ENCODE measurements at places on chromosomes 5 and 9.
A peak's percentile ranks its signal among the peaks of the same experiment; 100 is the strongest.

DNA sequence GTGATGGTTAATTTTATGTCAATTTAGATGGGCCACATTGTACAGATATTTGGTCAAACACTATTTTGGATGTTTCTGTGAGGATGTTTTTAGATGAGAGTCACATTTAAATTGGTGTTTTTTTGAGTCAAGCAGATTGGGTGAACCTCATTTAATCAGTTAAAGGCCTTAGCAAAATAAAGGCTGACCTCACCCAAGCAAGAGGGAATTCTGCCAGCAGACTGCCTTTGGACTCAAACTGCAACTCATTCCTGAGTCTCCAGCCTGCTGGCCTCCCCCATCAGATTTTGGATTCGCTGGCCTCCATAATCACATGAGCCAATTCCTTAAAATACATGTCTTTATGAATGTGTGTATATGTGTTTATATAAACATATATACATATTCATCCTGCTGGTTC lies 282.7 kb upstream of the POU5F2 start:
- no peak for DNase-seq

- DNase-seq: no peak
Measured at GRCh38 chr9:91026266-91026665, 224.6 kb downstream of the SYK start.

DNA sequence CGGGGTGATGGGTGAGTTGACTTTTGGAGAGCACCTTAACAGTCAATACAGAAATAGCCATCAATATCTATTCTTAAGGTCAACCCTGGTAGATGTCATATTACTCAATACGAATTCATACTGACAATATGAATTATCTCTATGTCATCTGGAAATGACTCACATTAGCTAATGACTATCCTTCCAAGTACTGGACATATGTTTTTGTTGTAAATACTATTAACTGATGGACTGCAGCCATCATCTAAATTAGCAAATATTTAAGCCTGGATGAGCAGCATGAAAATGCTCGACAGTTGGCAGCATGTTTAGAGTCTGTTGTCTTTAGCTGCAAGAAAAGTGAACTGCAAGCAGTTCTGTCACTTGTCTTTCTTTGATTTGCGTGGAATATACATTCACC lies 19.6 kb upstream of the ISOC1 start:
- DNase-seq: no peak

GRCh38 chr5:14628346-14628745 lies 36.2 kb upstream of the OTULIN start:
- DNase-seq: peak; percentile 56

DNA sequence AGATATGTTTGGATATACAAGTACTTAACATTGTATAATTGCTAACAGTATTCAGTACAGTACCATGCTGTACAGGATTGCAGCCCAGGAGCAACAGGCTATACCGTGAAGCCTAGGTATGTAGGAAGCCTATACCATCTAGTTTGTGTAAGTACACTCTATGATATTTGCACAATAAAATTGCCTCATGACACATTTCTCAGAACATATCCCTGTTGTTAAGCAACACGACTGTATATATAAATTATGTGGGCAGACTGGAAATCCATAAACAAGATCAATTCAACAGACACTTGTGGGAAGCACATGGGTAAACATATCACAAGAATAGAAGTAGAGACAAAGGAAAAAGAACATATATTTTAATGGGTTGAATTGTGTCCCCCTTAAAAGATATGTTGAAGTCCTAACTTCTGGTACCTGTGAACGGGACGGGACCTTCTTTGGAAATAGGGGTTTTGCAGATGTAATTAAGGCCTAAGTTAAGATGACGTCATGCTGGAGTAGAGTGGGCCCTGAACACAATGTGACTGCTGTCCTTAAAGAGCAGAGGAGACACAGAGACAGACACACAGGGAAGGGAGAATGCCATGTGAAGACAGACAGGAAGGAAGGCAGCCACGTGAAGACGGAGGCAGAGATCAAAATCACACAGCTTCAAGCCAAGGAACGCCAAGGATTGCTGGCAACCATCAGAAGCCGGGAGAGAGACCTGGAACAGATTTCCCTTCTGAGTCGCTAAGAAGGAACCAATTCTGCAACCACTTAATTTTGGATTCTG lies 76.3 kb downstream of the SCAI start:
- DNase-seq: no peak

DNA sequence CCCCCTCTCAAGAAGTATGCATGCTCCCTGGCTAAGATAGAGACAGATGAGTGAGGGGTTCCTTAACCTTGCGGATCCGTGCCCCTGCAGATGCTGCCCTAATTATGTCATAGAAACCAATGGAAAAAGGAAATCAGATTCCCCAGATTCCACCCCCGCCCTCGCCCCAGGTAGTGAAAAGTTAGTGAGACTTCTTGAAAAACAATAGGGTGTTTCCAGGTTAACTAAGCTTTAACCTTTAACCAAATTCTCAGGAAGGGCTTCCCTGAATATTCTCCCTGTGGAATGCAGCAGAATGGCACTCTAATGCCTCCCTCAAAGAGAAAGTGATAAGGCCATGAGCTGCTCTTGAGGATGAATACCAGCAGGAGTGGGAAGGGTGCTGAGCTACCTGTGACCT lies 116.0 kb upstream of the RANBP3L start:
- no peak for DNase-seq

- DNase-seq: no peak
Measured at GRCh38 chr9:71213633-71214032, 92.2 kb upstream of the TRPM3 start.

DNA sequence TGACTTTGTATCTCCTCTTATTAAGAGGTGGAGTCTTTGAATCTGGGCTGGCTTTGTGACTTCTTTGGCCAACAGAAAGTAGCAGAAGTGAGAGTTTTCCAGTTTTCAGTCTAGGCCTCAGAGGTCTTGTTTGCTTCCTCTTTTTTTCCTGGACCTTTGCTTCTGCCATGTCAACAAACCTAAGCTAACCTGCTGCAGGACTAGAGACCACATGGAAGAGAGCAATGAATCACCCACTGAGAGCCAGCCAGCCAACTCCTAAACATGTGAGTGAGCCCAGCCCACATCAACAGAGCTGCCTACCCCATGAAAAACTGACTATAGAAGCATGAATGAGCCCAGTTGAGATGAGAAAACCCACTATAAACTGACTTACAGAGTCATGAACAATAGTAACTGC lies 29.9 kb downstream of the MRPL22 start:
- DNase-seq: no peak

DNA sequence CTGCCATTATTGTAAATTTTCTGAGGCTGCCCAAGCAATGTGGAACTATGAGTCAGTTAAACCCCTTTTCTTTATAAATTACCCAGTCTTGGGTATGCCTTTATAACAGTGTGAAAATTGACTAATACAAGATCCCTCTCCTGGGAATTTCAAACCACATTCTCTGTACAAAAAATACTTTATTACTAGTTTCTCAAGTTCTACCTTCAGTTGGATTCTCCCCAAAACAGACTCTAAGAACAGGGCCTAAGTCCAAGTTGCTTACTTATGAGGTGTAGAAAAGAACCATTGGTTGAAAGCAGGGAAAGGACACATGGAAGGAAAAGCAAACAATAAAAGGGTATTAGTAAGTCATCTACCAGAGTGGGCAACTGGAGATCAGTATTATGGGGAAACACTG lies 343.2 kb downstream of the TMEM232 start:
- DNase-seq: no peak

DNA sequence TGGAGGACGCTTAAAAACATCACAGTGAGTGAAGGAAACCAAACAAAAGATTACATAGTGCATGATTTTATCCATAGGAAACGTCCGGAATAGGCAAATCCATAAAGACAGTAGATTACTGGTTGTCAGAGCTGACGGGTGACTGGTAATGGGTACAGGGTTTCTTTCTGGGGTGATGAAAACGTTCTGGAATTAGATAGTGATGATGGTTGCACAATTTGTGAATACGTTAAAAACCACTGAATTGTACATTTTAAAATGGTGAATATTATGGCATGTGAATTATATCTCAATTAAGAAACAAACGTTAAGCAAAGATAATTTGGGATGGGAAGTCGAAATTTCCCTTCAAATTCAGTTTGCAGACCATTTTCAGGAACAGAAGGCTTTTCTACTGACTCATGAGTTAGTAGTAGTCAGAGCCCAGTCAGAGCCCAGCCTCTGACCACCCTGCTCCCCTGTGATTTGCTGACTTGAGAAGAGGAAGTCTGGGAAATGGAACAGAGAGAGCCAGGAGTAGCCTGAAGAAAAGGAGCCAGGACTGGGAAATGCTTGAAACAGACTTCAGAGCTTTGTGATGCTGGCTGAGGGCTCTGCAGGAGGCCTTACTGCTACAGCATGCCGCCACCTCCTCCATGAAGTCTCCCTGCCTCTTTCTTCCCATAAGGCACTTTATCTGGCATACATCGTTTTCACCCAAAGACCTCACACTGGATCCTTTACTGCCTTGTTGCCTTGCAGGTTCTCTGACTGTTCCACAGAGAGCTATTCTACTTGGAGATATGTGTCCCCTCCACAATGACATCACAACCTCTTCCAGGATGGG lies 46.4 kb upstream of the CTNNA1 start:
- no peak for DNase-seq

- no peak for DNase-seq
Measured at GRCh38 chr9:89189215-89189614, 10.6 kb upstream of the SHC3 start.

GRCh38 chr9:15103290-15103689 lies 193.1 kb upstream of the FREM1 start:
- DNase-seq: no peak

DNA sequence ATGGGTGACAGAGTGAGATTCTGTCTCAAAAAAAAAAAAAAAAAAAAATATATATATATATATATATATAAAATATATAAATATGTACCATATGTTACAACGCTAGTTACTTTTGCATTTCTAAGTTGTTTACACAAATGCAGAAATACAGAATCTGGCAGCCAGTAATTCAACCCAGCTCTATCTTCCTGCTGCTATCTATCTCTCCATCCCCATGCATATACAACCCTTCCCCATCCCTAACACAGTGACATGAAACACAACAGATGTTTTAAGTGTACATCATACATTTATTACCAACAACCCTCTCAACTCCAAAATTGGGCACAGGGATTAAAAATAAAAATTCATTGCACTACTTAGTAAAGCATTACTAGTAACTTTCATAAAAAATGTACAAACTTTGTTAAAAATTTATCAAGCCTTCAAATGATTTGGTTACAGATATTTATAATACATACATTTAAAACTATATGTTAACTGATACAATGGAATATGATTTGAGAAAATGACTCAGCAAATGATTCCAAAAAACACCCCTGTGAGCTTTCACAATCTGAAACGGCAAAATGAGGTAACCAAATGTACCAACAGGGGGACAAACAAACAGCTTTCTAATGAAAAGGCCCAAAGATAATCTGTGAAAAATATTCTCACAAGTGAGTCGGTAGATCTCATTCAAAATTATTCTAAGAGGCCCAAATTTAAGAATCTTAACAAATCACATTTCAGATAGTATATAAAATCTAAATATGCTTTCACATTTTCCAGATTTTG lies 63.8 kb downstream of the RNF38 start:
- no peak for DNase-seq

GRCh38 chr9:15786616-15787015 lies 233.8 kb downstream of the CCDC171 start:
- DNase-seq: no peak

GRCh38 chr5:50945139-50945538 lies 278.7 kb downstream of the PARP8 start:
- no peak for DNase-seq

DNA sequence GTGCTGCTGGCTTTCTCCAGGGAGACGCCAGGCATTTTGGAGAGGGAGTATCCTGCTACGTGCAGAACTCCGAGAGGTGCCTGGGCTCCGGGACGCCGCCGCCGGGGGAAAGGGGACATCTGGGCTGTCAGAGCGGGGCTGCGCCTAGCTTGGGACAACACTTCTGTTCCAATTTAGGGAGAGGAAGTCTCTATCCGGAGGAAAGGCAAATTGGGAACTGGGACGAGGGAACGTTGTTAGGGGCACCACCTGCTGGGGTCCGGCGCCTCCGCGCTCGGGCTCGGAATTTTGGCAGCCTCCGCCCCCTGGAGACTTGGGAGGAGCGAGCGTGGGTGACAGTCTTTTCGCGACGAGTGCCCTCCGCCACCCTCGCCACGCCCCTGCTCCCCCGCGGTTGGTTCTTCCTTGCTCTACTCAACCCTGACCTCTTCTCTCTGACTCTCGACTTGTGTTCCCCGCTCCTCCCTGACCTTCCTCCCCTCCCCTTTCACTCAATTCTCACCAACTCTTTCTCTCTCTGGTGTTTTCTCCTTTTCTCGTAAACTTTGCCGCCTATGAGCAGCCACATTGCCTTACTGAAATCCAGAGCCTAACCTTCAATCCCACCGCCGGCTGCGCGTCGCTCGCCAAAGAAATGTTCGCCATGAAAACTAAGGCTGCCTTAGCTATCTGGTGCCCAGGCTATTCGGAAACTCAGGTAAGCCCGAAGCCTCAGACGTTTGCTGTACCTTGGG lies 1.6 kb downstream of the TSLP start:
- peak; percentile 38 for DNase-seq

DNA sequence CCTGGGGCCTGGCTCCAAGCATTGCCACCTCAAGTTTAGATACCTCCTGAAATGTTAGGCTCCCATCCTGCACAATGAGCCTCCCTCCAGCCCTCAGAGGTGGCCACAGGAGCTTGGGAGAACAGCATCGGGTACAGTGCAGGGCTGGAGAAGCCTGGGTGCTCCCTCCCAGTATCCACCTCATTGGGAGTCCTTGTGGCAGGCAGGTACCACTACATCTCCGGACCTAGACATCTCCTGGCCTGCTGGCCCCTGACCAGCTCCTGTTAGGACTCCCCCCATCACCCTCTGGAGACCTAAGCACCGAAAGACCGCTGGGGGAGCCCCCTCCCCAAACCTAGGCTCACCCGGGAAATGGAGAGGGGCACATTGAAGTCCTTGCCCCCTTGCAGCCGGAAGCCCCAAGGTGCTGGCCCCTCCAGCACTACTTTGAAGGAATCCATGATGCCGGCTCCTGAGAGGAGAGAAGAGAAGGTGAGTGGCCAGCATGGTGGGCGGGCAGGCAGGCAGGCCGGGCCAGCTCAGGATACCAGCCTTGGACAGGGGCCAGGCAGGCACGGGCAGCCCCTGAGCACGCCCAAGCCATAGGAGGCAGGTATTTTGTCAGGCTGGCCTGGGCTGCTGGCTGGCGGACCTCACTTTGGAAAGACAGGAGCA lies 1.2 kb downstream of the PDLIM7 start:
- DNase-seq: peak; percentile 38

- DNase-seq: no peak
Measured at GRCh38 chr9:119836036-119836435, 466.8 kb upstream of the BRINP1 start.
